ENCODE measurements at places on chromosomes 6 and 20. TPM values are rescaled to one million over a fixed set of nuclear protein-coding genes. Genes with fewer than 3 reads are reported as not detected.

- no peaks in the 10 kb centered on the region for H3K27me3 ChIP-seq
- H3K4me3 ChIP-seq, result no peak overlapping the region
- H3K4me1 ChIP-seq, result no peaks in the 10 kb centered on the region
Measured at GRCh38 chr6:25946631-25947030, 16.0 kb upstream of the TRIM38 start.

DNA sequence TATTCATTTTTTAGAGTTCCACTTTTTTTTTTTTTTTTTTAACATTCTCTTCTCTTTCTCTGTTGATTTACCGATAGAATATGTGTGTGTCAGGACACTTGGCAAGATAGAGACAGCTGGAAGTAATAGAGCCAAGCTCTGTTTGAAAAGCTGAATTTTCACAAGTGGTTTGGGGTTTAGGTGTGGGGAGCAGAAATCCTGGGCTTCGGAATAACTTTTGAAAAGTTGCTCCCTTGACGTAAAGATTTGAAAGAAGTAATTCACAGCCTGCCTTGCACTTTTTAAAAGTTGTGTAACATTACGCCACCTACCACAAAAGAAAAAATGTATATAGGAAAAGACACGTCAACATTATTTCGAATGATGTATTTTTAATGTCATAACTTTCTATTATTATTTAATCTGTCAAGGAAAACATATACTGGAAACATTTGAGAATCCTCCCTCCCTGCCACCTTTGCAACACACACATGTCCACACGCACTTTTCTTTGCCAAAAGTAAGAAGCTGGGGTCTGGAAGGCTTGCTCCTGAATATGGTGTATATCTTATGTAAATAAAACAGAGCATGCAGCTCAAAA, 917.9 kb downstream of the KIF16B start:
- H3K36me3 ChIP-seq, result no peaks in the 10 kb centered on the region
- no peak for DNase-seq
- H3K4me3 ChIP-seq, result no peak overlapping the region
- no peaks in the 10 kb centered on the region for H3K27me3 ChIP-seq
- no peak overlapping the region for H3K27ac ChIP-seq

GRCh38 chr6:18632670-18633410, 245.7 kb downstream of the RNF144B start:
- no peak for DNase-seq
- H3K27me3 ChIP-seq, result no peaks in the 10 kb centered on the region
- no peak overlapping the region for H3K27ac ChIP-seq
- no peaks in the 10 kb centered on the region for H3K36me3 ChIP-seq
- H3K4me3 ChIP-seq, result no peak overlapping the region

DNA sequence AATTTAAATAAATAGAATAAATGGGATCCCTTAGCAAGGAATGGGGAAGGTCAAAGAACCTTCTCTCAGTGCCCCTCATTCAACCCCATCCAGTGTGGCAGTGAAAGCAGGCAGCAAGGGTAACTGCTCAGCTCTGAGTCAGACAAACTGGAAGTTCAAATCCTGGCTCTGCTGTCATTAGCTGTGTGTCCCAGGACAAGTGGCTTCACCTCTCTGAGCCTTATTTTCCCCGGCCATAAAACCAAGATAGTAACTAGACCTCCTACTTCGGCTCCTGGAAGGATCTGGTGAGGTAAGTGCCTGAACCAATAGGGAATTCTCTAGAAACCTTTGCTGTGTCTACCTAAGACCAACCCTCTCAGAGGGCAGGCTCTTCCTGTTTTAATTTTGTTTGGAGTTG, 4.1 kb downstream of the GHRH start:
- H3K4me3 ChIP-seq, result no peak overlapping the region
- no peaks in the 10 kb centered on the region for H3K4me1 ChIP-seq
- H3K36me3 ChIP-seq, result no peaks in the 10 kb centered on the region
- H3K27me3 ChIP-seq, result no peaks in the 10 kb centered on the region

- no peak overlapping the region for H3K4me3 ChIP-seq
- H3K36me3 ChIP-seq, result no peaks in the 10 kb centered on the region
- peak; percentile 74 for DNase-seq
- H3K27ac ChIP-seq, result no peak overlapping the region
Measured at GRCh38 chr6:42901538-42901957, 14.3 kb upstream of the PTCRA start.

GRCh38 chr6:11404081-11404480, 133.5 kb upstream of the TMEM170B start:
- H3K27me3 ChIP-seq, result no peaks in the 10 kb centered on the region
- no peaks in the 10 kb centered on the region for H3K4me1 ChIP-seq
- no peak overlapping the region for H3K27ac ChIP-seq
- no peaks in the 10 kb centered on the region for H3K36me3 ChIP-seq
- H3K4me3 ChIP-seq, result no peak overlapping the region
- no peak for DNase-seq

GRCh38 chr6:33945931-33946330, 142.1 kb upstream of the MLN start:
- no peak overlapping the region for H3K27ac ChIP-seq
- H3K4me1 ChIP-seq, result no peaks in the 10 kb centered on the region
- no peaks in the 10 kb centered on the region for H3K36me3 ChIP-seq
- no peak overlapping the region for H3K4me3 ChIP-seq
- no peaks in the 10 kb centered on the region for H3K27me3 ChIP-seq

DNA sequence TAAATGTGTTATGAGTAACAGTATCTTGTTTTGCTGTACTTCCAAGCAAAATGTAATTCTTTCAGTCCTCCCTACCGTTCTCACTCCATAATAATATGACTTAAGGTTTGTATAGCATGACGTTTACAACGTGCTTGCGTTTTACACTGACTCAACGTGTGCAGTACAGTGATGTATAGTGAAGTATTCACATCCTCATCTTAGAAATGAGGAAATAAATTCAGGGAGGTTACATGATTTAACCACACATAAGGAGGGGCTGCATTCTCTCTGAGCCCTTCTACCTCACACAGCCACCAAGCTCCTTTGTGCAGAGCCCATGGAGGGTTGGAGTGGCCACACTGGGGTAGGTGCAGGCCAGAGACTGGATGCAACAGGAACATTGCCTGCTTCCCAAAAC, 164.5 kb downstream of the MTHFD1L start:
- H3K36me3 ChIP-seq, result no peaks in the 10 kb centered on the region
- no peaks in the 10 kb centered on the region for H3K4me1 ChIP-seq
- H3K27ac ChIP-seq, result no peak overlapping the region
- H3K4me3 ChIP-seq, result no peak overlapping the region

- no peak overlapping the region for H3K4me3 ChIP-seq
- no peak for DNase-seq
- H3K36me3 ChIP-seq, result no peaks in the 10 kb centered on the region
- no peaks in the 10 kb centered on the region for H3K4me1 ChIP-seq
- no peak overlapping the region for H3K27ac ChIP-seq
- H3K27me3 ChIP-seq, result peaks cover 4% of the 10 kb centered on the region
Measured at GRCh38 chr6:168949981-168950857, 303.4 kb downstream of the THBS2 start.

Gene MYBL2
- polyA plus RNA-seq, result 1.9 TPM

Gene EPPIN
- polyA plus RNA-seq, result not detected

GRCh38 chr6:41047745-41048732, 5.0 kb upstream of the APOBEC2 start:
- no peaks in the 10 kb centered on the region for H3K36me3 ChIP-seq
- no peaks in the 10 kb centered on the region for H3K27me3 ChIP-seq
- H3K27ac ChIP-seq, result no peak overlapping the region
- DNase-seq, result no peak

DNA sequence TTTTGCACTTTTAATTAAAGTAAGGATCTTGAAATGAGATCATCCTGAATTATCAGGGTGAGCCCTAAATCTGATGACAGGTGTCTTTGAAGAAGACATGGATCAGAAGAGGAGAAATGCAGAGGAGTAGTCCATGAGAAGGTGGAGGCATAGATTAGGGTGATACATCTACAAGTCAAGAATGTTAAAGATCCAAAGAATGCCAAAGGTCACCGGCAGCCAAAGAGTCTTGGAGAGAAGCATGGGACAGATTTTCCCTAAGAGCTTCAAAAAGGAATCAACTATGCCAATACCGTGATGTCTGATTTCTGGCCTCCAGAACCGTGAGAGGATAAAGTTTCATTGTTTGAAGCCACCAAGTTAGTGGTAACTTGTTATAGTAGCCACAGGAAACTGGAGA, 59.0 kb upstream of the THEMIS start:
- no peaks in the 10 kb centered on the region for H3K4me1 ChIP-seq
- H3K27me3 ChIP-seq, result no peaks in the 10 kb centered on the region
- no peak overlapping the region for H3K27ac ChIP-seq
- H3K36me3 ChIP-seq, result no peaks in the 10 kb centered on the region
- no peak overlapping the region for H3K4me3 ChIP-seq

GRCh38 chr6:109893606-109894005, 84.5 kb upstream of the GPR6 start:
- DNase-seq, result no peak
- H3K36me3 ChIP-seq, result no peaks in the 10 kb centered on the region
- H3K4me1 ChIP-seq, result no peaks in the 10 kb centered on the region
- no peak overlapping the region for H3K4me3 ChIP-seq

GRCh38 chr6:135328136-135328535, 147.0 kb downstream of the MYB start:
- no peak for DNase-seq
- H3K27ac ChIP-seq, result no peak overlapping the region
- H3K36me3 ChIP-seq, result no peaks in the 10 kb centered on the region
- no peak overlapping the region for H3K4me3 ChIP-seq
- no peaks in the 10 kb centered on the region for H3K4me1 ChIP-seq
- H3K27me3 ChIP-seq, result no peaks in the 10 kb centered on the region

Gene PDE10A
- 0.24 TPM for polyA plus RNA-seq

DNA sequence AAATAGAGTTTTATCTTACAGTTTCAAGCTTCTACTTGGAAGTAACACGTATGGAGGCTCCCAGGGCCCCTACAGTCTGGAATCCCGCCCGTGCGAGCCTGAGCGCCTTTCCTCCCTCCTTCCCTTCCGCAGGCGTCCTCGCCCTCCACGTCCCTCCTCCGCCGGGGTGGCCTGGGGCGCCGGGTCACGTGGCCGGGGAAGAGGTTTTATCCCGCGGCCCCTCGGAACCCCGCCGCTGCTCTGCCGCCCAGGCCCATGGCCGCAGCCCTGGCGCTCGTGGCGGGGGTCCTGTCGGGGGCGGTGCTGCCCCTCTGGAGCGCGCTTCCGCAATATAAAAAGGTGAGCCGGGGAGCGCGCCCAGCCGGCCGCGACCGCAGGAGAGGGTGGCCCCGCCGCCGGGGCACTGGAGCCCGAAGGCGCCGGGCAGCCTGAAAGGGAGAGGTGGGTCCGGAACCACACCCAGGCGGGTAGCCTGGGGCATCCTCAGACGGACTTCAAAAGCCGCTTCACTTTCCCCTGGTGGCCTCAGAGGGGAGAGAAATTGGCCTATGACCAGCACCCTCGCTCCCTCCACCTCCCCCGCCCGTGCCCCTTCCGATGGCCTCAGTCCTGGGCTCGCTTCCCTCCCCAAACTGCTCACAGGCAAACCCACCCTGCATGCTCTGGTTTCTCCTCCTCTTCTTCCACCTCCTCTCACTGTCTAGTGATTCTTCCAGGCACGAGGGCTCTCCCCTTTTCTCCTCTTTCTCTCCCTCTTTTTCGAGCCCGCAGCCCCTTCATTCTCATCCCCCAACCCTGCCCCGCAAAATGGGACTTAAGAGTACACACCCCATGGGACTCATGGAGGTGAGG, at the start of gene CLPSL2:
Gene CLPSL2, plus strand, starts transcription at position 235 of the 852 bp plus-strand sequence. Its CDS starts 21 bp downstream, at position 256.
- peaks cover 2% of the 10 kb centered on the region for H3K4me1 ChIP-seq
- H3K27me3 ChIP-seq, result no peaks in the 10 kb centered on the region
- no peaks in the 10 kb centered on the region for H3K36me3 ChIP-seq
- DNase-seq, result no peak
- no peak within 1 kb of the TSS for H3K27ac ChIP-seq

- no peak overlapping the region for H3K27ac ChIP-seq
- DNase-seq, result no peak
- H3K36me3 ChIP-seq, result no peaks in the 10 kb centered on the region
- no peak overlapping the region for H3K4me3 ChIP-seq
- H3K27me3 ChIP-seq, result no peaks in the 10 kb centered on the region
- H3K4me1 ChIP-seq, result no peaks in the 10 kb centered on the region
Measured at GRCh38 chr6:133743621-133744020, 145.3 kb upstream of the TCF21 start.

DNA sequence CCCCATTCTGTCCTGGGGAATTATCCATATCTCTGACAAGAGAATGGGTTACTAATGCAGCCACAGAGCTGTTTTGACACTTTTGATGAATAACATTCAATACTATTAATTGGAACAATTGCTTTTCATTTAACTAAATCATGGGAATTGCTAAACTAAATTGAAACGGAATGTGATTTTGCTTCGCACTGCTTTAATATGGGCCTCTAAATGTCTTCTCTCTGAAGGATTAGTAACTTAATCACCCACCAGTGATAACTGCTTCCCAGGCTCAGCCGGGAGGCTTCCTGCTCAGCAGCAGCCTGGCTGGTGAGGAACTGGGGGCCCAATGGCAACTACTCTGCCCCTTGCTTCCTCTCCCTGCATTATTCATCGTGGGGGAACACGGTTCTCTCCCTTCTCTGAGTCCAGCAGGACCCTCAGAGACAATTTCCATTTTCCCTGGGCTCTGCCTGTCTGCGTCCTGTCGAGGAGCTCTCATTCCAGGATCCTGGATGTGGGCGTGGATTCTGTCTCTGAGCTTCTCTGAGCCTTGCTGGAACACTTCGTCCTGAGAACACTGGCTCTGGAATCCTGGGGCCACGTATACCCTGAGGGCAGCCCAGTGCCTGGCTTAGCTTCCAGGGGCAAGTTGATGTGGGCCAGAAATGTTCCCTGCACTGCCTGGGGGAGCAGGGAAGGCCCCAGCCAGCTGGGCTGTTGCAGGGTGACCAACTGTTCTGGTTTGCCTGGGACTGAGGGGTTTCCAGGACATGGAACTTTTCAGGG, 308.9 kb downstream of the DHX35 start:
- no peaks in the 10 kb centered on the region for H3K36me3 ChIP-seq
- no peaks in the 10 kb centered on the region for H3K4me1 ChIP-seq
- no peak overlapping the region for H3K4me3 ChIP-seq

GRCh38 chr20:10388597-10388996, 45.4 kb downstream of the MKKS start:
- H3K4me1 ChIP-seq, result no peaks in the 10 kb centered on the region
- no peaks in the 10 kb centered on the region for H3K27me3 ChIP-seq
- no peak for DNase-seq
- no peak overlapping the region for H3K27ac ChIP-seq
- H3K4me3 ChIP-seq, result no peak overlapping the region

GRCh38 chr20:50478162-50478990, 31.8 kb upstream of the PTPN1 start:
- no peak overlapping the region for H3K4me3 ChIP-seq
- no peaks in the 10 kb centered on the region for H3K27me3 ChIP-seq
- no peak overlapping the region for H3K27ac ChIP-seq
- peaks cover 1% of the 10 kb centered on the region for H3K4me1 ChIP-seq
- DNase-seq, result peak; percentile 77

DNA sequence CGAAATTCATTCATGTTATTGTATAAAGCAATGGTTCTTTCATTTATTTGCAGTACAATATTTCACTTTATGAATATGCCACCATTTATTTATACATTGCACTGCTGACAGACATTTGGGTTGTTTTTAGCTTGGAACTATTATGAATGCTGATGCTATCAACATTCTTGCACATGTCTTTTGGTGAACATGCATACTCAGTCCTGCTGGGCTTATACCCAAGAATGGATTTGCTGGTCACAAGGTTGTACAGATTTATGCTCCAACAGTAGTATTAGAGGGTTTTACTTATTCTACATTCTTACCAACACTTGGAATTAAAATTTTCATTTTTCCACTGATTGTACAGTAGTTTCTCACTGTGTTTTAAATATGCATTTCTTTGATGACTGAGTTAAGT, 126.2 kb downstream of the PTPRK start:
- no peaks in the 10 kb centered on the region for H3K36me3 ChIP-seq
- no peak for DNase-seq
- no peak overlapping the region for H3K27ac ChIP-seq
- H3K4me1 ChIP-seq, result no peaks in the 10 kb centered on the region
- no peak overlapping the region for H3K4me3 ChIP-seq

Measured in liver (tissue), 10 donors.